ENCODE measurements at places on chromosomes 5 and 9.

DNA sequence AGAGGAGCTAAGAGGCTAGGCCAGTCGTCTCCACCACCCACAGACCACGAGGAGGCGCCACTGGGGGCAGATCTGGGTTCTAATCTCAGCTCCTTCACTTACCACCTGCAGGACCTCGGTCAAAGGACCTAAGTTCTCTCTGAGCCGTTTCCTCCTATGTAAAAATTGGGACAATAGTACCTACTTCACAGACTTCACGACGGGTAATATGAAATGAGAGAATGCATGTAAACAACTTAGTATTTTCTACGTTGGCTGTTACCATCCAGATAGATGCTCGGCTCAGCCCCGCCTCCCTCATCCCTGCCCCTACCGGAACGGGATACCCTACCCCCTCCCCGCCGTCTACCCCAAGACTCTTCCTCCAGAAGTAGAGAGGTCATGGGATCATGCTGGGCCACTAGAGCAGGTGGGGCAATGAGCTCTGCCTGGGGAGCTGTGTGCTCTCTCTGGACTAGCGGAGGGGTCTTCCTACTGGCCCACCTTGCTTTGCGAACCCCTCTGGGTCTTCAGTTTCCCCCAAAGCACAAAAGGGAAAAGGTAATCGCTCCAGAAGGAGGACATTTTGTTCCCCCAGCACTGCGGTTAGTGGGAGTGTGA lies 541 bp downstream of the GNPDA1 start:
- DNase-seq: peak; percentile 64

DNA sequence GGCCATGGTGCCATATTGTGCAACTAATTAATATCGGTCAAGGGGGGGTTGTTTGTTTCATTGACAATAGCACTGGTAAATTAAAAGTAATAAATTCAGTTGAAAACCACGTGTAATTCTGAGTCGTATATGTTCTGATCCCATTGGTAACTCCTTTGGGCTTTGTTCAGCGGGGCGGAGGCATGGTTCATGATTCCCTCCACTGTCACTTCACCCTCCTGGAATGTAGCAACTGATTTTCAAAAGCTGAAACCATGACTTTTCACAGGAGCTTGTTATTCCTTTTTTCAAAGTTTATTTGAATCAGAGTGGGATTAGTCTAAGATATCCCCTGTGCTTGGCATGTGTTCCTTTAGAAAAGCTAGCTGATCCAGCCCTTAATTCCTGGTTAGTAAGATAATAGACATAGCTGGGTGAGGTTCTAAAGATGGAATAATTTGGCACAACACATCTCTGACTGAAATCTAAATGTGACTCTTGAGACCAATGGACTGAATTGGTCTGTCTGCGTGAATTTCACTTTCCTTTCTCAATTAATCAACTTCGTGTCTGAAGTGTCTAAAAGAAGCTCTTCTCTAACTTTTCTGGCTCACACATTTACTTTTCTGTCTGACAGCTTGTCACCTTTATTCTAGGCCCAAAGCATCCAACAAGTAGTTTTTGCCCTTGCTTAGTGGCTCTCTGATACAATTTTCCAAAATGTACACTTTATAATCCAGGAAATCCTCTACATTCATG lies 185.7 kb upstream of the VCAN start:
- no peak for DNase-seq

DNA sequence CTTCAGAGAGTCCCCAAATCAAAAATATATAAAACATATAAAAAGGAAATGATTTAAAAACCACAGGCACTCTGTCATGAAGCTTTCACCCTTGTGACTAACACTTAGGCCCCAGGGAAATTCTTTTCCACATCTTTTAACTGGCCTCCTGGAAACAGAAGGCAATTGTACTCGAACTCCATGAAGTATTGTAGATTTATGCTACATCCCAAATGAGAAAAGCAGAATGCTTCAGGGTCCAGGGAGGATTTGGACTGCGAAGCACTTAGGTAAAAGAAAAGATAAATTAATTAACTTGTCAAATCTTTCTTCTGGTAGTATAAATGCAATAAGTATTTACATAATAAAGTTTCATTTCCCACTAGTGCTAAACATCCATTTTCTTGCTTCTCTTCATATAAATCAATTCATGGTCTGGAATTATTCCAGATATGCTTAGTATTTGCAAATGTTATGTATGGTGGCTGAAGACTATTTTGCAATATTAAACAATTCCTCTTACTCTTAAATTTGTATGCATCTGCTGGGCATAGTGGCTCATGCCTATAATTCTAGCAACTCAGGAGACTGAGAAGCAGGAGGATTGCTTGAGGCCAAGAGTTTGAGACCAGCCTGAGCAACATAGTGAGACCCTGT lies 64.9 kb upstream of the ELL2 start:
- DNase-seq: peak; percentile 79

DNA sequence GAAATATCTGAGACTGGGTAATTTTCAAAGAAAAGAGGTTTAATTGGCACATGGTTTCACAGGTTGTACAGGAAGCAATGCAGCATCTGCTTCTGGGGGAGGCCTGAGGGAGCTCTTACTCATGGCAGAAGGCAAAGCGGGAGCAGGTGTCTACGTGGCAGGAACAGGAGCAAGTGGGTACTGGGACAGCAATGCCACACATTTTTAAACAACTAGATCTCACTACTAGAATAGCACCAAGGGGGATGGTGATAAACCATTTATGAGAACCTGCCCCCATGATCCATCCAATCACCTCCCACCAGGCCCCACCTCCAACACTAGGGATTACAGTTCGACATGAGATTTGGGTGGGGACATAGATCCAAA lies 47.6 kb upstream of the HOMER1 start:
- no peak for DNase-seq

DNA sequence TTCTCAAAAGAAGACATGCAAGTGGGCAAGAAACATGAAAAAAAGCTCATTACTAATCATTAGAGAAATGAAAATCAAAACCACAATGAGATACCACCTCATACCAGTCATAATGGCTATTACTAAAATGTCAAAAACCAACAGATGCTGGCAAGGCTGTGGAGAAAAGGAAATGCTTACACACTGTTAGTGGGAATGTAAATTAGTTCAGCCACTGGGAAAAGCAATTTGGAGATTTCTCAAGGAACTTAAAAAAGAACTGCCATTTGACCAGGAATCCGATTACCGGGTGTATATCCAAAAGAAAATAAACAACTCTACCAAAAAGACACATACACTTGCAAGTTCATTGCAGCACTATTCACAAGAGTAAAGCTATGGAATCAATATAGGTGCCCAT lies 595.4 kb upstream of the RIOK2 start:
- DNase-seq: no peak

DNA sequence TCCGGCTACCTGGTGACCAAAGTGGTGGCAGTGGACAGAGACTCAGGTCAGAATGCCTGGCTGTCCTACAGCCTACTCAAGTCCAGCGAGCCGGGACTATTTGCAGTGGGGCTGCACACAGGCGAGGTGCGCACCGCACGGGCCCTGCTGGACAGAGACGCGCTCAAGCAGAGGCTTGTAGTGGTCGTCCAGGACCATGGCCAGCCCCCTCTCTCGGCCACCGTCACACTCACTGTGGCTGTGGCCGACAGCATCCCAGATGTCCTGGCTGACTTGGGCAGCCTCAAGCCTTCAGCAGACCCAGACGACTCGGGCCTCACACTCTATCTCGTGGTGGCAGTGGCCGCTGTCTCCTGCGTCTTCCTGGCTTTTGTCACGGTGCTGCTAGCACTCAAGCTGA lies 2.1 kb downstream of the PCDHGA4 start:
- no peak for DNase-seq

DNA sequence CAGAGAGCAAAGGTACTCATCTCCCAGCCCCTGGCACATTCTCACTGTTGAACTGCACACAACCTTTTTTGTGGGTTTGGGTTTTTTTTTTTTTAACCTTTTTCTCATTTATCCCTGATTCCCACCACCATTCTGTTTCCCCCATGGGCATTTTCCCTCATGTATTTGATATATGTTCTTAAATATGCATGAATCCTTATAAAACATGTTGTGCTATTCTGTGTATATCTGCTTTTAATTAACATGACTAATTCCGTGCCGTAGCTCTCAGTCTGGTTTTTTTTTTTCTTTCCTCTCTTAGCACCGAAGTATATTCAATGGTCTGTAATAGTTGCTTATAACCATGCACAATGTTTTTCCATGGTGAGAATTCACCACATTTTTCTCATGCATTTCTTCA lies 204.5 kb downstream of the RGS3 start:
- DNase-seq: no peak

- no peak for DNase-seq
Observed at GRCh38 chr9:137960496-137960895, 82.9 kb downstream of the CACNA1B start.

GRCh38 chr9:122036408-122036807 lies 56.7 kb downstream of the TTLL11 start:
- no peak for DNase-seq
